Calu3 (cell line): ENCODE measurements at places on chromosomes 1 and 21.
A peak's percentile ranks its signal among the peaks of the same experiment; 100 is the strongest.

DNA sequence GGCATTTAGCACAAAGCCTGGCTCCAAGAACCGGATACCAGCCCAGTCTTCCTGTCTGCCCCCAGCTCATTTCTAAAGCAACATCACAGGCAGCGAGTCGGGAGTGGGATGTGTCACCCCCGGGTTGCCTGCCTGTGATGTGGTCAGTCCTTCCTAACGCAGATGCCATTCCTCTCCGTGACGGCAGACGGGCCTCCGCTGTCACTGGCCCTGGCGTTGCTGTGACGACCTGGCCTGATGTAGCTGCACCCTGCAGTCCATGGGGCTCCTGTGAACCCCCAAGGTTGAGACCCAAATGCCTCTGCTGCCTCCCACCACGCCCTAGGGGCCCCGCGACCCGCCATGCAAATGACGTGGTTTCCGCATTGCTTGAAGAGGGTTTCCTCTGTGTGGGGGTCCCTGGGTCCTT lies 12.3 kb downstream of the TNFRSF1B start:
- no peak for DNase-seq

DNA sequence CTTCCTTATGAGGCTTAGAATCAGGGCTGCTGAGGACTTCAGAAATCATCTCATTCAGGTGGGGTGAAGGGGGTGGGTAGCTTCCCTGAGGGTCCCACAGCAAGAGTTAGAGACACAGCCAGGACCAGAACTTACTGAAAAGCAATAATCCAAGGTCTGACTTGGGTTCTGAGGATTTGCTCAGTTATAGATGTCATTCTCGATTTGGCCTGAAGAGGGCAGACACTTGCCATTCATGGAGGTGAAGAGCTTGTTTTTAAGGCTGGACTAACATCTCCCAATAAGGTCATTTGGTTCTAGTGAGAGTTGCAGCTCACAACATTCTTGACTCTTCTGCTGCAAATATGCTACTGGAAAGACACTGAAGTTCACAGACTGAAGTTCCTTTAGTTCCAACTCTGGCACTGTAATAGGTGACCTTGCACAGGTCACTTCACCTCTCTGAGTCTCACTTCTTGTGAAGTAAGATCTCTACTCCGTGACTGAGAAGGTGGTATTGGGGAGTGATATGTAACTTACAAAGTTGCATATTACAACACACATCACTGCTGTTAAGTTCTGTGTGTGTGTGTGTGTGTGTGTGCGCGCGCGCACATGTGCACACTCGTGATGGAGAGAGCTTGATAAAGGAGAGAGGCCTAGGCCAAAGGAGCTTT lies 69.8 kb upstream of the DIRAS3 start:
- peak; percentile 66 for DNase-seq

DNA sequence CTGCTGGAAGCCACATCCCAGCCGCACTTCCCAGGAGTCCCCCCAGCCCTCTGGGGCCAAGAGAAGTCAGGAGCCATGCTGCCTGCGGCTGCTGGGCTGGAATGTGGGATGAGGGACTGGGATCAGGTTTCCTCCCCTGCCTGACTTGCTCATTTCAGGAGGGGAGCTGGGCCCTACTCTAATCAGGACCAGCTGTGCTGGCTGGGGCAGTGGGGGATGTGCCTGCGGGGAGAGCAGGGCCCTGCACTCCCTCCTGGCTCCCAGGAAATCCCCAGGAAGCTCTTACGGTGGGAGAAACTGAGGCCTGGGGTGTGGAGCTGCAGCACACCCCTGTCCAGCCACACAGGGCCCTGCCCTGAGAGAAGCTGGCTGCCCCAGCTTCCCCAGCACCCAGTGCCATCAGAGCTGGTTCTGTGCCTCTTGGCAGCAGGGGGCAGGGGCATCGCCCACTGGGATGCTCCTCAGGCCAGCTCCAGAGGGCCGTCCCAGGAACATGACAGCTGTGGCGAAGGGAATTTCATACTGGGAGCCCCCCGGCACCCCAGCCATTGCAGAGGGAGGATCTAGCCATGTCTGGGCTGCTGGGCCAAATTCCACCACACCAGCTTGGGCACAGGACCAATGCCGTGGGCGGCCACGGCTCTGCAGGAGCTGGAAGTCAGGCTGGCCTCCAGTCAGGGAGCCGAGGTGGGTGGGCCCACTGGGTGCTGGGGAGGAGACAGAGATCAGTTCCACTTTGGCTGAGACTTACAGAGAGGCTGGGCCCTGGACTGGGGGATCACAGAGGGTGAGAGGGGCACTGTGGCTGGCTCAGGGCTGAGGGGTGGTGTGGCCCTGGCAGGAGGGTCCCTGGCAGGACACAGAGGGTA lies 21.3 kb upstream of the PRSS38 start:
- no peak for DNase-seq

GRCh38 chr1:22139066-22139594 lies 3.8 kb downstream of the WNT4 start:
- DNase-seq: no peak

DNA sequence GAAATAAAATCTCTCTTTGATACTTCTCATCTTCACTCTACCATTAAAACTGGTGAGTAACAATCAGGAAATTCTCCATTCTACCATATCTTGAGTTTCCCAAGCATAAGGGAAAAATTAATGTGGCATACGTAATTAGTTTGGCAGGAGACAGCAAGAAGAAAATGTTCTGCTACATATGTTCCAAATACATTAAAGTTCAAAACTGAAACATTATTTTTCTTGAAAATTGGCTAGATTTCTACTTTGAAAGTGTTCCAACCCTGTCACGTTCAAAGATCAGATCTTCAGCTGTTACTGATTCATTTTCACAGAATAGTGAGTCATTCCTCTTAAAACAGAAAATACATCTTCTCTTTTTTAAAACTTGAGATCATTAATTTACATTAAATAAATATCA lies 48.5 kb downstream of the PIGK start:
- no peak for DNase-seq

- DNase-seq: no peak
Measured at GRCh38 chr1:218250492-218250891, 34.6 kb upstream of the RRP15 start.

DNA sequence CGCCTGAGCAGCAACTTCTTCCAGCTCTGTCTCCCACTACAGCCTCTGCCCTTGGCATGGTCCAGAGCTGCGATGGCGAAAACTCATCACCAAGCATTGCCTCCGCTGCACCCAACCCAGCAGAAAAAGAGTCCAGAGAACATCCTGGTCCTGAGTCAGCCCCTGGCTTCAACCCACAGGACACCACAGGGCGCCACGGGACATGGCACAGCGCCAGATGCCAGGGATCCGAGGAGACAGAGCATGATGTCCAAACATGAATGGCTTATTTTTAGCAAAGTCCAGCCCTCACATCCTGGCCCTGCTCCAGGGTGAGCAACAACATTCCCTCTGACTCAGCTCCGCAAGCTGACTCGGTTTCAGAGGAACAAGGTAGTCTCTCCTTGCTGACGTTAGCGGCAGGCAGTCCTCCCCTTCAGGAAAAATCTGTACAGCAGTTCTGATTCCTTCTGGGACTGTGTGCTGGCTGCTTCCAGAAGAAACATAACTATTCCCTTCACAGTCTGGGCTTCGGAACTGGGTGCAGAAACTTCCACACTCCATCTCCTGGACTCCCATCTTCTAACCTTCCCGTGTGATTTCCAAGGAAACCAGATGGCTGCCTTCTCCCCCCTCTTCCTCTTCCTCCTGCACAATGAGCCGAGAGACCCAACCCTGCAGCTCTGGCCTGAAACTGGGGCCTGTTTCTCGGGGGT lies 131.3 kb downstream of the TOMM20 start:
- peak; percentile 99 for DNase-seq
